ENCODE measurements at places on chromosomes 3 and 15.

DNA sequence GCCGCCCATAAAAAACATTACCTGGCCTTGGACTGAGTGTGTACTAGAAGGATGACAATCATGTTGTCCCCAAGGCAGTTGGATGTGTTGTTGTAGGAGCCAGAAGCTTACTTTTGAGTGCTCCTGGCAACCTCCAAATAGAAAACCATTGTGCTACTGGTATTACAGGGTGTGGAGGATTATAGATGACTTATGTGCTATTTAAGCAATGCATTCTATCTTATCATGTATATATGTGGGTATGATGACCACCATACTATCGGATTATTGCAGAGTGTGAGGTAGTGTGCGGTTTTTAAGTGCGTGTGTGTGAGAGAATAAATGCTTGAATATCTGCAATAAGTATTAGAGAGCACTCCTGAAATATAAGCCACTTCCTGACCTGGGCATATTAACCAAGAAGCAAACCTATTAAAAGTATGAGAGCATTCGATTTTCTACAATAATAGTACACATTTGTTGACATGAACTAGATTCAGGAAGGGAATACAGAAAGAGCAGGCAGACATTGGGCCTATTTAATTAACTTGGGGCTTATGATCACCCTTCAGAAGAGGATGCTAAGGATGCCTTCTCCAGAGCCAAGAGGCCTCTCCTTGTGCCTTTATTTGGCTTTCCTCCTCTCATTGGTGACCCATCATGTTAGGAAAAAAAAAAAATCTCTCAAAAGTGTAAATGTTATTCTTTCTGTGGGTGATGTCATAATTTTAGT, 11.7 kb upstream of the MBNL1 start:
- DNase-seq: no peak

GRCh38 chr3:120275618-120276017, 9.4 kb downstream of the GPR156 start:
- no peak for DNase-seq

- no peak for DNase-seq
These were observed 748.9 kb downstream of the MECOM start for GRCh38 chr3:168914662-168915061.

DNA sequence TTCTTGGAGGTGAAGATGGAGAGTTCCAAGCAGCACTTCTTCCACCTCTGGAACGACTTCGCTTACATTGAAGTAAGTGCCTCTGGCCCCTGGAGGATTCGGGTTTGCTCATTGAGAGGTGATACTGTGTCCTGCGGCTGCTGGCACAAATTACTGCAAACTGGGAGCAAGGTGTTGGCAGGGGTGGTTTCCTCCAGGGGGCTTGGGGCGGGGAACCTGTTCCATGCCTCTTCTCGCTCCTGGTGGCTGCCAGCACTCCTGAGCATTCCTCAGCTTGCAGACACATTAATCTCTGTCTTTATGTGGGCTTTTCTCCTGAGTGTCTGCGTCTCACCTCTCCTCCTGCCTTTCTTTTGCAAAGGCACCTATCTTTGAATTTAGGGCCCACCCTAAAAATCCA, 47.4 kb downstream of the MESD start:
- DNase-seq: no peak

DNA sequence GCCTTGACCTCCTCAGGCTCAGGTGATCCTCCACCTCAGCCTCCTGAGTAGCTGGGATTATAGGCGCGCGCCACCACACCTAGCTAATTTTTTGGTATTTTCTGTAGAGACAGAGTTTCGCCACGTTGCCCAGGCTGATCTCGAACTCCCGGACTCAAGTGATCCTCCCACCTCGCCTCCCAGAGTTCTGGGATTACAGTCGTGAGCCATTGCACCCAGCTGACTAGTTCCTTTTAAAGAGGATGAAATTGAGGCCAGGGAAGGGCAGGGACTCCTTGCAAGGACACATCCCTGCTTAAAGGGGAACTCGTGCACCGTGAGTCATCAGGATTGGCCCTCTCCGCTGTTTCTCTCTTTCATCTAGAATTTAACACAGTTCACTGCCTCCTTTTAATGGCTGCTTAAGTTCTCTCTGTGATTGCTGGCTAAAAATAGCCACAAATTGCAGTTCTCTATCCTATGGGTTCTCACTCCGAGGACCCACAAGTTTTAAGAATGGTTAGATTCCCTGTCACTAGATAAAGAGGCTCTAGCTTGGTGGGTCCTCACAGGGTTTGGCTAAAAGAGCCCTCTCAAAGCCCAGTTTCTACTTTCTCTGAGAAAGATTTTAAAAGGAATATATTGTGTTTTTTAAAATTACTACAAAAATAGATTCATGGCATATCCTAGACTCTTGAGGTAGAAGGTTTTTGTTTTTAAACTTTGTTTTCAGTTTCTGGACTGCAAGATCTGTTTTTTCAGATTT, 1.4 kb downstream of the CRTAP start:
- DNase-seq: peak; percentile 7

DNA sequence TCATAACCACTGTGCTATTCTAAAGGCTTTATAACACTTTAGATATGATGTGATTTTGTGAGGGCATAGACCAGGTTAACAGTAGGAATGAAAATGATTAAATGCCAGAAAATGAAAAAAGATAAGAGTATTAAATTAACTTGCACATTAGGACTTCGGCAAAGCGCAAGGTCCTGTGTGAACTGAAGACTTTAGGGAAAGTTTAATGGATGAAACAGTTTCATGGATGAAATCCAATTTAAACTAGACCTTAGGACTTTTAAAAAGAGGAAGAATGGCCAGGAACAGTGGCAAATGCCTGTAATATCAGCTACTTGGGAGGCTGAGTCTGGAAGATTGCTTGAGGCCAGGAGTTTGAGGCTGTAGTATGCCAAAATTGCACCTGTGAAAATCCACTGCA, 8.7 kb downstream of the SLMAP start:
- no peak for DNase-seq

DNA sequence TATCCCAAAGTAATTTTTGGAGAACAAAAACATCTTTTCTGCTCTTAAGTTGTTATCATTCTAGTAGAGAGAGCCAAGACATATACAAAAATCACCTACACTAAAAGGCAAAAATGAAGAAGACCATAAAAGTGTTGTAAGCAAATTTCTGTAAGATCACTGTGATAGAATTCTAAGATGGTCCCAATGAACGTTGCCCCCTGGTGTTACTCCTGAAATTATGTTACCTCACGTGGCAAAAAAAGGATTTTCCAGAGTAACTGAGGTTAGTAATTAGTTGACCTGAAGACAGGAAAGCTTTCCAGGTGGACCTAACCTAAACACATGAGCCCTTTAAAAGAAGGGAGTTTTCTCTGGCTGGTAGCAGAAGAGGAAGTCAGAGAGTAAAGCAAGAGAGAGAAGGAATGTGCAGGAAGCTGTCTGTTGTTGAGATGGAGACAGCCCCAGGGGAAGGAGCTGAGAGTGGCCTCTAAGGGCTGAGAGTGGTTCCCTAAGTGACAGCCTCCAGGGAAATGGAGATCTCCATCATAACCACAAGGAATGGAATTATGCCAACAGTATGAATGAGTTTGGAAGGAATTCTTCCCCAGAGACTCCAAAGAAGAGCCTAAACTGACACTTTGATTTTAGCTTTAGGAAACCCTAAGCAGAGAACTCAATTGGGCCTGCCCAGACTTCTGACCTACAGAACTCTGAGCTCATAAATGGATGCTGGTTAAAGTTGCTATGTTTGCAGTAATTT, 205.9 kb downstream of the CD47 start:
- DNase-seq: no peak

DNA sequence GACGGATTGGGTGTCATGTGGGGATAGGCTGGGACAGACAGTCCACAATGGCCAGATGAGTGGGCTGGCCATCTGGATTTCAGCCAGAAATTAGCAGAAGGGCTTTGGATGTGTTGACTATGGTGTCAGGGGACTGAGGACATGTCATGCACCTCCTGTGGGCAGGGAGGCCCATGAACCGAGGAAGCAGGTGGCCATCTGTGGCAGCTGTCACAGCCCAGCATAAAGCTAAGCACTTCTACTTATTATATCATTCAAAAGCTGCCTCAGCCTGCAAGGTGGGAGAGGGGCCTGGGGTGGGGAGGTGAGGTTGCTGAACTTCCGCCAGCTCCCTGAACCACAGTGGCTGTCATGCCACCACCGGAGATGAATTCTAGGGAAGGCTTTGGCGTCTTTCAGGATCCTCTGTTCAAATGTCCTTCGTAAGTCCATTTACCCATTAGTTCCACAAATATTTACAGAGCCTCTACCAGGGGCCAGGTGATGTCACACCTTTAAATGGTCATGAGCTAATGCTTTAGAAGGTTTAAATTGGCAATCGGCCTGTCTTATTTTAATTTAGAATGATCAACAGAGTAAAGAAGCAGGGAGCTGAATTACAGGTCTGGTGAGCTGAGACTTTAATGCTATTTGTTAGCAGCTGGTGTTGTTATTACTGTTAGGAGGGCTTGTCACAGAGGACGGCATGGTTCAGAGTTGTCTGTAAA, 23.6 kb upstream of the CAV3 start:
- no peak for DNase-seq

DNA sequence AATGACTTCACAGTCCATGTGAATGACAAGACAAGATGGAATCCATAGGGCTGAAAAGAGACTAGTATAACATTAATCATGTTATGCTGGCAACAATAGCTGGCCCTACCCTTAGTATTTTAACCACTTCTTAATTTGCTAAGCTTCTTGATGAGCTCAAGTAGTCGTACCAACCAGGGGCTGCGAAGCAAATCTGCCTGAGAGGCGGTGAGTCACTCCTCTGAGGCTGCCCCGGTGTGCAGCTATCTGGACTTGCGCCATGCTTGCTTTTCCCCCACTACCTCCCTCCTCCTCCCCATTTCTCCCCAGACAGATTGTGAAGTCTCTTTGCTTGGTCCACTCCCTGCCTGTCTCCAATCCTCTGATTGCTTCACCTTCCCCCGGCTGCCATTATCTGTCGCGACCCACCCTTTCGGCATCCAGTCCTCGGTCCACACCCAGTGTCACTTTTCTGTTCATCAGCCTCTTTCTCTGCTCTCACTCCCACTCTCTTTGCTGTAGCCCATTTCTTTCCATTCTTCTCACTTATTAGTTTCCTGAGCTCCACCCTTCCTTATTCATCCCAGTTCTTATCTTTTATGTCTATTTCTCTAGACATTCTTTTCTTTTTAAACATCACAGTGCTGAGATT, 42.7 kb downstream of the DUT start:
- DNase-seq: no peak

GRCh38 chr3:123419181-123419849, 29.6 kb downstream of the ADCY5 start:
- DNase-seq: no peak

DNA sequence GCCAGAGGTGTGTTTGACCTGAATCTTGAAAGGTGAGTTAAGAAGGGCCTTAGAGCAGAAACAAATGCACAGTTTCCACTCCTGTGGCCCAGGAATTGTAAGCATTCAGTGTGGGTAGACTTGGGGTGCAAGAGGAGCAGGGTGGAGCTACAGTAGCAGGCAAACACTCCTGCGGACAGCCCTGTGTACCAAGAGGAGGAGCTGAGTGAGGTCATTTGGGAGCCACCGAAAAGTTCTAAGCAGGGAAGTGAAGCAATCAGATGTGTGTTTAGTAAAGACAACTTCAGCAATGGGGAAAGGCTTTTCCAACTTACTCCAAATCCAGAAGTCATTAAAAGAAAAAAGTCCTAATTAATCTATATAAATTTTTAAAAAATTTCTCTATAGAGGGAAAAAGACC, 99.3 kb downstream of the ARHGEF26 start:
- DNase-seq: no peak

GRCh38 chr3:64898941-64899340, 211.1 kb upstream of the ADAMTS9 start:
- no peak for DNase-seq

DNA sequence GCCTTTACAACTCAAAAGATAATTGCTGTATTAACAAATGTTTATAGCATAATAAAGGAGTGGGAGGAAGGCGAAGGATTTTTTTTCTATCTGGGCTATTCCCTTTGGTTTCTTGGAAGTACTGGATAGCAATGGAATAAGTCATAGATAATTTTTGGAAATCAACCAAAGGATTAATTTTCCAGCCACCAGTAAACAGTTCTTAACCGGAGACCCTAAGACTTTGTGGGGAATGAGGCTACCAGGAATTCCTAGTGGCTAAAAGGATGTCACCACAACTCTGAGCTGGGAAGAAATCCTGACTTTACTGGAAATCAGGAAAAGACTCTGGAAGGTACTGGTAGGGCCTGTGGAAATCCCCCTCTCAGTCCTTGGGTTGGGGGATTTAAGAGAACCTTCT, 138.4 kb upstream of the RARB start:
- no peak for DNase-seq

- no peak for DNase-seq
These were observed 38.6 kb downstream of the ZBTB11 start for GRCh38 chr3:101638261-101638745.

GRCh38 chr3:181554233-181554765, 157.4 kb upstream of the SOX2 start:
- DNase-seq: no peak
